ENCODE measurements at places on chromosomes 5 and 9.

DNA sequence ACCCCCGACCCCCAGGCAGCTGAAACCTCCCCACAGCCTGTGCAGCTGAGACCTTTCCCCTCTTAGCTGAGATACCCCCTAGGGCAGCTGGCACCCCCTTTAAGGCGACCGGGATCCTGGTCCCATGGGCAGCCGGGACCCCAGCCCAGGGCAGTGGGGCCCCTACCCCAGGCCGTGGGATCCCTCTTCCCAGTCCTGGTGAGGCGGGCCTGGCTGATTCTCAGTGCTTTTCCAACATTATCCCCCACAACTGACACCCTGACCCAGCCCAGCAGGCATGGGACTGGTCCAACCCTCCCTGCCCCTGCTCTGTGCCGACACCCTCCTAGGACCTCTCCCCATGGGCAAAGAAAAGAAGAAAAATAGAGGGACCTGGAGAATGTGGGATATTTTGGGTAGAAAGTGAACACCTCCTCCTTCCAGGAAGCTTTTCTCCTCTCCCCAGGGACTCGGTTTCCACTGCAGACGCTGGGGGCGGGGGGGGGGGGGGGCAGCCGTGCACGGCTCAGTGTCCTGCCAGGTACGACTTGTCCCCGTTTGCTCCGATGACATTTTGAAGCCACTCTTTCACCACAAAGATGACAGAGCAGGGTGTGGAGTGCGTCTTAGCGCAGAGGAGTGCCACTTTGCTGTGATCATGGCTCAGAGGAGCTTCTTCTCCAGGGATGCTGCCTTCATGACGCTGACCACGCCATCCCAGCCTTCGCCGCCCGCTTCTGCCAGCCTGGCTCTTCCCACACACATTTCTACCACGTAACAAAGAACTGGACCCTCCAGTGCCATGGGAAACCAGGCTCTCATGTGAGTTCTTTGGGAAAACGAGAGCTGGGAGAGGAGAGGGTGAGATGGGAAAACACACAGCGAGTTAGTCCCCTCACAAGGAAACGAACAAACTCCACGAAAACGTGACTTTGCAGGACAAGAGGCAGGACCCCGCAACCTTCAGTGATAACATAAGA lies 47.5 kb downstream of the MRPL36 start:
- no peak for DNase-seq

GRCh38 chr9:90958328-90958727 lies 156.7 kb downstream of the SYK start:
- no peak for DNase-seq

DNA sequence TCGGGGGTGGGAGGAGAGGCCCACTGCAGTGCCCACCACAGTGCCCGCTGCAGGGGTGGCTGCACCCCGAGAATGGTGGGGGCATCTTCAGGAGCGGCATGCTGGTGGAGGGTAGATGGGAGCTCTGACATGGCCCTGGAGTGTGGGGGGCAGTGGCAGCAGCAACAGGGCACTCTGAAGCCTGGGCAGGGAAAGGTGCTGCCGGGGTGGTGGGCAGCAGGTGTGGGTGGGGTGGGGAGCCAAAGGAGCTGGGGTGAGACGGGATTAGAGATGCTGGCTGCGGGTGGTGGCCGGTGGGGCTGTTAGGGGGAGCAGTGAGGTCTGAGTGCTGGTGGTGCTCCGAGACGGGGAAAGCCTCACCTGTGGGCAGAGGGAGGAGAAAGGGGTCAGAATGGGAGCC lies 18.0 kb downstream of the FAM193B start:
- DNase-seq = no peak

DNA sequence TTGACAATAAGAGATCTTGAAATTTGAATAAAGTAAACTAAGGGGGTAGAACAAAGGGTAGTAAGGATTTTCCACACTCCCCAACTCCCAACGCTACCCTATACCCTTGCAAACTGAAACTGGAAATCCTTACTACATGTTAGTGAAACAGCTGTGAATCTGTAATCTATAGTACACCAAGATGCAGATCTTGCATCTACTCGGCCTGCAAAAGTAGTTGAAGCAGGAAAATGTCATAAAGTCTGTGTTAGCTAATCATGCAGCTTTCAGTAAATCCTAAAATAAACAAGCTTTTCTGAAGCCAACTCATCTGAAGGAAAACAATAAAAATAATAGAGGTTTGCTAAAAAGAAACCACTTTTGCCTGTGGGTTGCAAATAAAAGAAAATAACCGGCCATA lies 1242.0 kb upstream of the ACO1 start:
- no peak for DNase-seq

DNA sequence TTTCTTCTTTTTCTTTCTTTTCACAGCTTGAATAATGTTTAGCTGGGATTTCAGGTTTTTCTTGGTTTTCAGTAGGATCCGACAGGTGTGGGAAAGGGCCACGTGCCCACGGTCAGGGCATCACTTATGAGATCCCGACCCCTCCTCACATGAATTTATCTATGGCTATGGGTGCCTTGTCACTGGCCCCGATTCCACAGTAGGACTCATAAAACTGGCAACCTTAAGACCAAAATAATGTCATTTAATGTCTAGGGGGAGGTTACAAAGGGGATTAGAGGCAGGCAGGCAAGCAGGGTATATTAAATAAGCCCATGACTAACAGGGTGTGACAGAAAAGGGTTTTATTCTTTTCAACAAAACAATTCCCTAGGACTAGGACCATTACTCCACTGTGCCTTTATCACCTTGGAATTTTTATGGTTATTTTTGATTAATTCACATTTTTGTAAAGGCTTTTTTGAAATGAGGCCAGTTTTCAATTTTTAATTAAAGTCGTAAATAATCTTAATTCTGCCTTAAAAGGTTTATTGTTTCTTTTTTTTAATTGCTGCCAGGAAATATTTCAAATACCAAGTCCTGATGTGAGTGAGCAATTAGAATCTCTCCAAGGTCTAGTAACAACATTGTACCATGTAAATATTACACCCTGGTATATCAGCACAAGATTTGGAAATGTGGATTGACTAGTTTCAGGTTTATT lies 370.4 kb downstream of the GLIS3 start:
- DNase-seq = no peak

GRCh38 chr9:34106110-34106509 lies 20.4 kb downstream of the DCAF12 start:
- DNase-seq = no peak

DNA sequence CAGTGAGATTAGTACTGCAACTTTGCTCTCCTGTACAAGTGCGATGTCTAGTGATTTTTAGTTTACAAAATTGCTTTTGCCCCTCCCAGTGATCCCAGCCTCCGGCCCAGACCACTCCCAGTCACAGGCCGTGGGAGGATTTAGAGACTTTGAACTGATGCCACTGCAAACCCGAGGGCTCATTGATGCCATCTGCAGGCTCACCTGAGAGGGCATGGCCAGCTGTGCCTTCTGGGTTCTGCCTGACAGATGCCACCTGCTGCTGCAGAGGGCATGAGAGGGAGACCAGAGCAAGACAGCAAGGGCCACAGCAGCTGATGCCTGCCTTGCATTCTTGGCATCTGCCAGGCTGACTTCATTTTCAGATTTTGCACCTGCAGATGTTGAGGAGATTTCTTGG lies 593.8 kb downstream of the CDK5RAP2 start:
- no peak for DNase-seq

DNA sequence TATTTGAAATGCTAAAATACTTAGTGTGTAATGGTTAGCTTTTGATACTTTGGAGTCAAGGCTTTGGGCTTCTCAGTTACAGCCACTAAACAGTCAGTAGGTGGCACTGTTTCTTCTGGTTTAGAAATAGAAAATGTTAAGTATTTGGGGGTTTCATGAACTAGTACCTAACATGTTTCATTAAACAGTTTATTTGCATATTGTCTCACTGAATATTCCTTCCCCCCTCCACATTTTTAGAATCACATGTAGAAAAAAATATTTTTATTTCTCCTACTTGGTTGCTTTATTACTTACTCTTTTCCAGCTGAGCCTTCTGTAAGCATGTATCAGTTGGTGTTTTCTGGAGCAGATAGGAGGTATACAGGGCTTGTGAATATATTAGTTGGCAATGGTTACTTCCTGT lies 48.0 kb downstream of the IPO11 start:
- peak; percentile 45 for DNase-seq

GRCh38 chr5:173777674-173778073 lies 110.5 kb upstream of the CPEB4 start:
- no peak for DNase-seq

DNA sequence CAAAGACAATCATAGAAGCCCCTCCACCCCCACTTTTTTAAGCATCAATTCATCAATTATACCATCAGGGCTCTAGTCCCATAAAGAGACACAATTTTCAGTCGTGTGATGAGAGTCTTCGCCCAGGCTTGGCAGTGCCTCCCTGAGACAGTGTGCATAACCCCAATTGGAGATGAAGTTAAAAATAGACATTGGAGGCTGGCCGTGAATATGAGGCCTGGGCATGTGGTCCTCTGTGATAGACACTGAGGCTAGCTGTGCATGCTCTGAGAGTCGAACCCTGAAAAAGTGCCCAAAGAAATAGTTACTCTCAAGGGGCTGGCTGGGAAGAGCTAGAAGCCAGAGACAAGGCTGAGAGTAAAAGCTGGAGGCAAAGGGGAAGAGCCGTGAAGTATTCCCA lies 248.6 kb upstream of the NR4A3 start:
- no peak for DNase-seq

- DNase-seq = no peak
Measured at GRCh38 chr5:74578356-74579044, 62.0 kb downstream of the ENC1 start.

DNA sequence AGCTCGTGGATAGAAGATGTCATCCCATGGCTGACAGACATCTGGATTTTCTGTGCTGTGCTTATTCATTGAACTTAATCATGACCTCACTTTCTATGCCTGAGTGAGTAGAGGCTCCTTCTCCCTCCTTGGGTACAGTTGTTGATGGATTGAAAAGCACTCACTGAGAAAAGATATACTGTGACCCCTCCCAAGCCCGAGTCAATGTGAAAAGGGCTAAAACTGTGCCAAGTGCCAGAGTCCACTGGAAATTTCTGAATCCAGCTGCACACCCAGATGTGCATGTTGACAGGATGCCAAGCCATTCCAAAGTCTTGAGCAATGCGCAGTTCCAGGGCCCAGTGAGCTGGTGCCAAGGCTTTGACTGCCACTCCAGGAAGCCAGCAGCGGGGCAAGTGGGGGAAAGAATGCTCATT lies 473.0 kb downstream of the NTRK2 start:
- DNase-seq = no peak

- peak; percentile 24 for DNase-seq
Measured at GRCh38 chr5:113678924-113679575, 165.6 kb downstream of the YTHDC2 start.

- no peak for DNase-seq
Measured at GRCh38 chr9:114220061-114220541, 64.8 kb downstream of the COL27A1 start.

GRCh38 chr5:16480144-16480543 lies 14.5 kb upstream of the ZNF622 start:
- no peak for DNase-seq

GRCh38 chr5:107893642-107894041 lies 222.9 kb upstream of the EFNA5 start:
- DNase-seq = no peak

- DNase-seq = no peak
Measured at GRCh38 chr9:118395415-118395814, 691.2 kb downstream of the TLR4 start.

DNA sequence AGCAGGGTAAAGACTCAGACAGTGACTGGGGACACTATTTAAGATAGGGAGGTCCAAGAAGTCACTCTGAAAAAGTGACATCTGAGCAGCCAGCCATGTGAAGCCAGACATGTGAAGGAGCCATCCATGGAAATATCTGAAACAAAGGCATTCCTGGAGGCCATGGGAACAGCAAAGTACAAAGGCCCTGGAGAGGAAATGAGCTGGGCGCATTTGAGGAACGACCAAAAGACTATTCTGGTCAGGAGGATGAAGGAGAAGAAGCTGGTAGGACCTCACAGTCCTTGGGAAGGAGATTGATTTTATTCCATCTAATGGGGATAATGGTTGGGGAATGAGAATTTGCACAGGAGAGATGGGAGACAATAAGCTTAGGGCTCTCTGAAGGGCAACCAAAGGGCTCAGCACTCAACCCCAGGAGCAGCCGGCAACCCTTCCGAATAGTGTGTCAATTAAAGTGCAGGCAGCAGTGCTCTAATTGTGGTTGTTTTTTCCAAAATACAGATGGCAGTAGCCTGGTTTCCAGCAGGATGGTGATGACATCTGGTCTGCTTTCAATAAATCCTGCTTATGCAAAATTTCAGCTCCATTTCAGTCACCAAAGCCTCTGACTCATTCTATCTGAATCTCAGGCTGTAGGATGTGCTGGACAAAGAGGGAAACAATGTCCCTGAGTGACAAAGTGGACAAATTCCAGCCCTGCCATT lies 26.7 kb downstream of the FOXI1 start:
- no peak for DNase-seq

DNA sequence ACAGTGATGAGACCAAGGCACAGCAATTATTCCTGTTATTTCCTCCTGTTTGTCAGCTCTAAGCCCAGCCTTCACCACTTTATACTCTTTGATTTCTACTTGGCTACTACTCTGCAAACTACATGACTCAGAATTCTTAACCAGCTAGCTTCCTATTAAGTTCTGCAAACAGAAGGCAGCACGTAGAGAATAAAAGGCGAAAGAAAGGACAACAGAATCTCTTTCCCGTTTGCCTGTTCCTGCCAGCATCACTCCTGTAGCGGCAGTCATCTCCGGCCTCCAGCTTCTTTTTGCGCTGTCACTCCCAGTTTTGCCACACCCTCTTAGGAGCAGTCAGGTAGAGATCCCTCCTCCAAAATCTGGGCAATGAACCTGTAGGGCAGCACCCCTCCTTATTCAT lies 29.9 kb downstream of the DPYSL3 start:
- no peak for DNase-seq

- no peak for DNase-seq
Measured at GRCh38 chr5:376799-377325, 55.3 kb downstream of the AHRR start.

GRCh38 chr5:66828046-66828547 lies 231.9 kb downstream of the MAST4 start:
- no peak for DNase-seq

DNA sequence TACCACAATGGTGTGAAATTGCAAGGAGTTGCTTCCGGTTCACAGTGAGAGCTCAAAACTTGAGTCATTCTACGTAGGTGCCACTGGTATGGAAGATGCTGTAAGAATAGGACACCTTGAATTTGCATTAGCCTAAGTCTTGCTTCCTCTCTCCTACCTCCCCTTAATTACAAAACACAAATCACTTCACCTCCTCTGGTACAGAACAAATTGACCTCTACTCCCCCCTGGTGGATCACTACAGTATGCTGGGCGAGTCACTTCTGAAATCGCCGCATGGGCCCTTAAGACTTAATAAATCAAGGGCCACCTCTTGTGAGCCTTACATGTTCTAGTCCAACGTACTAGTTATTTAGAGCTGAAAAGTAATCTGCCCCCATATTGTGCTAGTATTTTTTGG lies 145.3 kb upstream of the SMARCA2 start:
- peak; percentile 41 for DNase-seq

GRCh38 chr5:142644640-142645361 lies 41.1 kb downstream of the FGF1 start:
- DNase-seq = no peak

DNA sequence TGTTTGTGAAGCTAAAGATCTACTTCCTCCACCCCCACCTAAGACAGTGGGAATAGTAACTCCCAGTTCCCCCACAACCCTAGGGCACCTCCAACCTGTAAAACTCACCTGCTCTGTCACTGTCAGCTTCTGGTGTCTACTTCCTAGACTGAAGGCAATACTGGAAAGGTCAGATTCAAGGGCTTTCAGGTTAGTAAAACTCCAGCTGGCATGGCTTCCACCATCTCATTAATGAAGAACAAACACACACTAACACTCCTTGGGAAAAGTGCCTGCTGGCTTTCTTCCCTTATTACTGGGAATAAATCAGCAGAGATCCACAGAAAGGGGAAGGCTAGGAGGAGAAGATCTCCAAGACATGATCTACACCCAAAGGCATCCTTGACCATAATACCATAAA lies 109.9 kb downstream of the TMEM174 start:
- DNase-seq = no peak
